ENCODE measurements at places on chromosomes 7 and 10.

DNA sequence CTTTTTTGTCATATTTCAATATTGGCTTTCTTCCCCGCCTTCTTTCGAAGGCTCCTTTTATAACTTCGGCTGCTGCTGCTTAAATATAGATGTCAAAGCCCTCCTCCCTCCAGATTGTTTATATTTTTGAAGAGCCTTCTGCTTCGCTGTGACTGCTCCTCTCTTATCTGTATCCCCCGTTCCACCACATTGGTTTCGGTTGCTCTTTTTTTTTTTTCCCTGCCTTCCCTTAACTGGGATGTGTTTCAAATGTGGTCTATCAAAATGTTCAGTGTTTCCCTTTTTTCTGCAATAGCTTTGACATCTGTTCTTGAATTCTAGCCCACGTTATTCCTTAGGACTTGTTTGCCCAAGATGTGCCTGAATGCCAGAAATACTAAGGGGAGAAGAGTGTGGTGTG is 96.4 kb downstream of the CUX1 start:
- DNase-seq, result no peak

DNA sequence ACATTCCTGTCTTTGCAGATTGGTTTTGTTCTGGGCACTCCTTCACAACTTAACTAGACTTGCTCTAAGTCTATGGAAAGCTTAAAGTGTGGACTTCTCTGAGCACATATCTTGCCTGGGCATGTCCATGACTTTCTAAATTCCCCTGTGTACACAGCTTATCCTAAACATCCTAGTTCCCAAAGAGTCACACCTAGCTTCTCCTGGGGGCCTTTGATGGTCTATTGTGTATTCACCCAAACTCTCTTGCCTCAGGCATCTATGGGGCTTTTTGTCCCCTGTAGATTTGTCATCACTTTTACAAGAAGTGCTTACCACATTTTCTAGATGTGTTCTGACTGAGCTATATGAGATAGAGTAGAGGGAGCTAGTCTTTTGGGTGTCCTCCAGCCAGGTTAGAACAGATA is 12.2 kb upstream of the ZNF488 start:
- DNase-seq, result no peak

DNA sequence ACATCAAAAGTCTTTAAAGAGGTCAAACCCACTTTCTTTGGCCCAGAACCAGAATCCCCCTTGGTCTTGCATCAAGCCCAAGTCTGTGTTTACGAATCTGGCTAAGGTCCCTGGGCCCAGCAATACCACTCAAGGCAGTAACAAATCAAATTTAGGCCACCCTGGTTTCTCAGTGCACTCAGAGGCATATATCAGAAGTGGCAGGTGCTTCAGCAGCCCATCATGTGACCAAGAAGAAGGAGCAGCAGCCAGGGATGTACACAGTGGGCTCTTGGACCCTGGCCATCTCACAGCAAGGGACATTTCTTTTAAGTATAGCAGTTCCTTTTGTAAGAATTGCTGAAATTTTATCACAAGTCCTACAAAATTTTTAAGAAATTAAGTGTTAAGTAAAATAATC is 7.3 kb upstream of the SLC25A13 start:
- no peak for DNase-seq

DNA sequence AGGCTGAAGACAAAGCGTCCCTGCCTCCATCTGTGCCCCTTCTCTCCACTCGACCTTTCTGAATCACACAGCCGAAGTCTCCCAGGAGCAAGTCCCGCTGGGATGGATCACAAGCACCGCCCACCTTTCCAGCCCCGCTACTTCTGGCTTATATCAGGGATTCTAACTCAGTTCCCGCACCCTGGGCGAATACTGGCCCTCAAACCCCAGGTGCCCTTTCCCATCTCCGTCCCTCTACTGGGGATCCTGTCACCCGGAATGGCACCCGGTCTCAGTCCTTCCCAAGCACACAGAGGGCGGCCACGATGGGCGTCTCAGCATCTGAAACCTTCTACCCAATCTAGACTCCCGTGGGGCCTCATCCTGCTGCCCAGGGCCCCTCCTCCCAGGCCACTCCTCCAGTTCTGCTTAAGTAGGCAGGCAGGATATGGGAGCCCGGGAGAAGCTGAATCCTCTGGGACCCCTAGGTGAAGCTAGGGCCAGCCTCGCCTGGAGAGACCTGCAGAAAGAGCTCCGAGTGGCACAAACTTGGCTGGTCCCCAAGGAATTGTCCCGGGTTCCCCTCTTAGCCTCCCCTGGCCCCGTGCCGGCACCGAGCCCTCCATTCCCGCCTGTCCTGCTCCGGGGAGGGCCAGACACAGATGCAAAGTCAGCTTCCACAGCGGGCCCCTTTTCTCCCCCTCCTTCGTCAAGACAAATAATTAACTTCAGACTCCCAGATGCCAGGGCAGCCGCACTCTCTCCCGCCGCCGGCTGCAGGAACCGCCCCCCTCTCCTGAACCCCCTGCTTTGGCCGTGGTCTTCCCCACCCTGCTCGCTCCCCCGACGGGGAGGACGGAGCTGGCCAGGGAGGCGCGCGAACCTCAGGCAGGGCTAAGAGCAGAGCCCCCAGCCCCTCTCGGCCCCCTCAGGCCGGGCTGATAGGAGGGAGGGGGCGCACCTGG is 612 bp downstream of the KCP start:
- no peak for DNase-seq

DNA sequence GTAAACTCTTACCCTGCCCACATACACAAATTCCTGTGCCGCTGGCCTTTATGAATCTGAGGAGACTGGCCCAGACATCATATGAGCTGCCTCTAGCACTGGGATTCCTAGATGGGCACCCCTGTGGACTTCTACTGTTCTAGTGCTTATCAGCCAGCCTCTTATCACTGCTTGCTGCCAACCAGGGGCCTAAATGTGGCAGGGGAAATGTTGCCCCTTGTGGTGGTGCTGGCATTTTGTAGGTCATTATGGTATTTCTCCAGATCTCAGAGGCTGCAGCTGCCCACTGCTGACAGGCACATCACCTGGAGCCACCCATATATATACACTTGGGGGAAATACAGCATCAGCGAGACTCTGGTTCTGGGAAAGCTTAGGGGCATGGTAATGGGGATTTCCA is 5.4 kb downstream of the SFR1 start:
- DNase-seq, result no peak

- DNase-seq, result no peak
These were observed 47.5 kb downstream of the EPC1 start for GRCh38 chr10:32299354-32299980.

DNA sequence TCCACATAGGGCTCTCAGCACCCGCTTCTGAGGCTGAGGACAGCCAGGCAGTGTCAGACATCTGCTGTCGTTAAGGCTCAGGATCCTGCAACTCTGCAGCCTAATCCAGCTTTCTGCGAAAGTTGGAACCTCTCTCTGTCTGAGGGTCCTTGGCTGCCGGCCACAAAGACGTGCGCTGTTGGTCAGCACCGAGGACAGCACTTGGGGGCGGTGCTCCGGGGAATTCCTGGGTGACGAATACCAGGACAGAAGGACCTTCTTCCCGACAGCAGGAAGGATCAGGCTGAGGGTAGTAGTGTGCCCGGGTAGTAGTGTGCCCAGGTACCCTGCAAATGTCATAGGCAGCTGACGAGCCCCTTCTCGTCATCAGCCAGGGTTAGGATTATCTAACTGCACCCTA is 16.0 kb upstream of the RASGEF1A start:
- DNase-seq, result no peak
